ENCODE measurements at places on chromosomes 3 and 15.
A peak's percentile ranks its signal among the peaks of the same experiment; 100 is the strongest.

DNA sequence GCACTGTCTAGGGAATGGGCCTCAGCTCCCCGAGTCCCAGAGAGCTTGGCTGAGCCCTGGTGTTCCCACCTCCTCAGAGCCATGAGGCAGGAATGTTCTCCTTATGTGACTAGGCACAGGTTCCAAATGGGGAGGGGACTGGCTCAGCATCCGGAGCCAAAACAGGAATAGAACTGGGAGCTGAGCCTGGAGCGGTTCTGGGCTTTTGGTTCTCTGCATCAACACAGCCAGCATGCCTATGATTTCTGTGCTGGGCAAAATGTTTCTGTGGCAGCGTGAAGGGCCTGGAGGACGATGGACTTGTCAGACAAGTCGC, at the start of gene FAM131A:
TSS of gene FAM131A (plus strand) at position 202 of the 316 bp plus-strand sequence. CDS start at position 233, 31 bp downstream.
- DNase-seq: peak; percentile 69

GRCh38 chr15:67178569-67179210, 75.8 kb downstream of the AAGAB start:
- DNase-seq: no peak

DNA sequence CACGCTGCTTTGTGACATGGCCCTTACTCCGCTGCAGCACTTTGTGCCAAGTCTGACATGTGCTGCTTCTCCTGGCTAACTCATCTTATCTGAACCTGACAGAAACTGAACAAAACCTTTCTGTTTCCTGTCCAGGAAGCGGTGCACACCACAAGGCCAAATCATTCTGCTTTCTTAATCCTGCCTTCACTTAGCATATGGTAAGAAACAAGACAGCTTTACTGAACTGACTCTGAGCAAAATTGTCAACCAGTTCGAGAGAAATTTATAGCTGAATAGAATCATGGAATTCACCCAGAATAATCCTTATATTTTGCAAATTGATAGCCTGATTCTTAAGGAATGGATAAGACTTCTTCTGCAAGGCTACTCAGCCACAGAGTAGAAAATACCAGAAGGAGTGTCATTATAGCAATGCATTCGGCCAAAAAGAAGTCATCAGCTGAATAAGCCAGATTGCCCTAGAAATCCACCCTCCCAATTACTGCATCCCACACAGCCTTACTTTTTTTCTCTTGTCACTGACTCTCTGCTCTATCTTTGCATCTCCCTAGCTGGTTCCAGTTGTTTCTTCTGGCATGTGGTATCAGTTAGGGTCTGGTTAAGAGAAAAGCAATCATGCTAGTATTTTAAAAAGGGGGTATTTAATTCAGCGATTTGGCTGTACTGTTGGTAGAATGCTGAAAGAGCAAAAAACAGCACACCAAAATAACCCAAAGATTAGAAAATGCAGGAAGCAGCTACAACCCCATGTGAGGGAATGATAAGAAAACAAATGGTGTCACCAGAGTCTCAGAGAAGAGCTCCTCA, 41.6 kb upstream of the STRIT1 start:
- no peak for DNase-seq

GRCh38 chr3:9255976-9256375, 6.5 kb upstream of the SRGAP3 start:
- no peak for DNase-seq

DNA sequence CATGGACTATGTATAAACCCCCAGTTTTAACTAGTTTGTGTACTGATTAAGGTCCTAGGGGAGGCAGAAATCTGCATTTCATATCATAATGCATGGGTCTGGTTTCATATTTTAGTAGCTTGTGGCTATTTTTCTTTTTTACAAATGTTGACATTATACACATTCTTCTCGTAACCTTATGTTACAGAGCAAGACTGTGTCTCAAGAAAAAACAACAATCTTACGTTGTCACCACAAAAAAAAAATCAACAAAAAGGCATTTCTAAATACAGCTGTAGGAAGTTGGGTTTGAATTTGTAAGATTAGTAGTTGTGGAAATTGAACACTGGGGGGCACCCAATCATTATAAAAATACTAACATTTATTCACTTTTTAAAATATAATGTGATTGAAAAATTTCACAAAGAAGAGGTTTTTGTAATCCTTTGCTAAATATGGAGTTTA, 17.9 kb downstream of the SERP1 start:
- no peak for DNase-seq

DNA sequence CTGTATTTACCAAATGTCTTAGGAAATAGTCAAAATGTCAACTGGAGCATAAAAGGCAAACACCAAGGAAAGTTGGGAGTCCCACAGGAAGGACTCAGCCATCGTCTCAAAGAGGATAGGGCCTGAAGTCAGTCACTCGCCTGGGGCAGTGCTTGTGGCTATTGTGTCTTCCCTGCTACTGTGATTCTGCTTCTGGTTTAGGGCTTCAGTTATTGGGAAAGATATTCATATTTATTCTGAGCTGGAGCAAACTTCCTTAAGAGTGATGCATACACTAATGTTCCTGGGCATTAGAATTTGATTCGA, 118.1 kb downstream of the EDEM1 start:
- no peak for DNase-seq

- no peak for DNase-seq
These were observed 76.6 kb downstream of the CNTN3 start for GRCh38 chr3:74537857-74538256.

DNA sequence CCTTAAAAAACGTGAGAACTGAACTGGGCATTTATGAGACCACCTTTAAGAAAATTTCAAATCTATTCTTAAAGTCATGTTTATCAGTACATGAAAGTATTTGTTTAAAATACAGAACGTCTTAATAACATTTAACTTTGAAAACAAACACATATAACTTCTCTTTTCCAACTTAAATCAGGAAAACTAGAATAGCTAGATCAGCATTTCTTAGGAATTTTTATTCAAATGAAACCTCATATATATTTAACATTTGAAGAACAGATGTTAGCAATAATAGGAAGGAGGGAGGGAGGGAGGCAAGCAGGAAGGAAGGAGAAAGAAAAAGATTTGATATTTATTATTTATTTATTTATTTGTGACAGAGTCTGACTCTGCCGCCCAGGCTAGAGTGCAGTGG, 120.2 kb downstream of the NR1I2 start:
- no peak for DNase-seq

- no peak for DNase-seq
These were observed 98.4 kb downstream of the VGLL4 start for GRCh38 chr3:11545186-11545851.

DNA sequence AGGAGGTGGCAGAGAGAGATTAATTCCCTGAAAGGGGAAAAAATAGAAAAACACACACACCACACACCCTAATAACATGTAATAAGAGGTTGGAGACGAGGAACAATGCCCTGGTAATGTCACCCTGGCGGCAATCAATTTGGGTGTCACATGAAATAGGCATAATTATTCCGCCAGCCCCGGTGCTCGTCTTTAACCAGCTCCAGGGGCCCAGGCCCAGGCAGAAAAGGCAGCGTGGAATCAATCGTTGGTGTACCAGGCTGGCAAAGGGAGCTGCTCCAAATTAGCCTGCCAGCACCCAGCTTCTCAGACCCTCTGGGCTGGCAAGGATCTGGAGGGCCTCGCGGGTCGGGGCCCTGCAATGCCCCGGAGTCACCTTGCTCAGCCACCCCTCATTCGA, 5.6 kb downstream of the LINGO1 start:
- DNase-seq: no peak

DNA sequence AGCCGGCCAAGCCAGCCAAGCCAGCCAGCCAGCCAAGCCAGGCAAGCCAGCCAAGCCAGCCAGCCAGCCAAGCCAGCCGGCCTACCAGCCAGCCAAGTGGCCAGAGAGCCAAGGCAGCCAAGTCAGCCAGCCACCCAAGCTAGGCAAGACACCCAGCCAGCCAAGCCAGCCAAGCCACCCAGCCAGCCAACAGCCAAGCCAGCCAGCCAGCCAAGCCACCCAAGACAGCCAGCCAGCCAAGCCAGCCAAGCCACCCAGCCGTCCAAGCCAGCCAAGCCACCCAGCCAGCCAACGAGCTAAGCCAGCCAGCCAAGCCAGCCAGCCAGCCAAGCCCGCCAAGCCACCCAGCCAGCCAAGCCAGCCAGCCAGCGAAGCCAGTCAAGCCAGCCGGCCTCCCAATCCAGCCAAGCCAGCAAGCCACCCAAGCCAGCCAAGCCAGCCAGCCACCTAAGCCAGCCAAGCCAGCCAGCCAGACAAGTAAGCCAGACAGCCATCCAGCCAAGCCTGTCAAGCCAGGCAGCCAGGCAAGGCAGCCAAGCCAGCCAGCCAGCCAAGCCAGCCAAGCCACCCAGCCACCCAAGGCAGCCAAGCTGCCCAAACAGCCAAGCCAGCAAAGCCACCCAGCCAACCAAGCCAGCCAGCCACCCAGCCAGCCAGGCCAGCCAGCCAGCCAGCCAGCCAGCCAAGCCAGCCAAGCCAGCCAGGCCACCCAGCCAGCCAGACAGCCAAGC, 200.5 kb downstream of the GOLGA6L6 start:
- DNase-seq: peak; percentile 82

DNA sequence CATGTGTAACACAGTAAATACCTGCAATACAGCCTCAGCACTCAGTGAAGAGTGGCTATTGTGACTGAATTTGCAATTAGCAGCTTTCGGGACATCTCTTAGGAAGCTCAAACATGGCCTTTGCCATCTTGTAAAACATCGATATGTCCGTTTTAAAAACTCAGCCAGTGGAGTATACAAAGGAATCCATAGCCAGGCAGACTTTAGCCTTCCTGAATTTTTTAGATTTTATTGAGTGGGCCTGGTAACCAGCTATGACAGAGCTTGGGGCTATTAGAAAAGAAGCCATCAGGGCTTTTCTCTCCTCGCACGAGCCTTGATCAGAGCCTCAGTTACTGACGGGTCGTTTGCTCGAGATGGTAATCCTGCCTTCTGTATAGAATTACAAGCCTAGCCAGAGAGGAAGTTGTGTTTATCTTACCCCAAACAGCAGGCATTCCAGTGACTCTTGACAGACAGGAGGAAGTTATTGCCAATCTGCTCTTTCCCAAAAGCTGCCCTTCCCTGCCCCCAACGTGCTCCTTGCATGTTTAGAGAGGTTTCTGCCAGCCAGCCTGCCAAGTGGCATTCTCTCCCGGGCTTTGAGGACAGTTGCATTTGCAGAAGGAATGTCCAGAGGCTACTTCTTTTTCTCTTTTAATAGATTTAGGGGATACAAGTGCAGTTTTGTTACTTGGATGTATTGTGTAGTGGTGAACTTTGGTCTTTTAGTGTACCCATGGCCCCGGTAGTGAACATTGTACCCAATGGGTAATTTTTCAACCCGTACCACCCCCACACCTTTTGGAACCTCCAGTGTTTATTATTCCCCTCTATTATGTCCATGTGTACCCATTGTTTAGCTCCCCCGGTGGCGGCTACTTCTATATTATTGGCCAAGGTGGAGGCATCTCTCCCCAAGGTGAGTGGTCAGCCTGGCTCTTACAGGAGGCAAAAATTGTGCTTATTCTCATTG, 40.6 kb downstream of the ITPR1 start:
- DNase-seq: no peak

GRCh38 chr15:89964232-89964954, 36.7 kb upstream of the ZNF710 start:
- DNase-seq: no peak

DNA sequence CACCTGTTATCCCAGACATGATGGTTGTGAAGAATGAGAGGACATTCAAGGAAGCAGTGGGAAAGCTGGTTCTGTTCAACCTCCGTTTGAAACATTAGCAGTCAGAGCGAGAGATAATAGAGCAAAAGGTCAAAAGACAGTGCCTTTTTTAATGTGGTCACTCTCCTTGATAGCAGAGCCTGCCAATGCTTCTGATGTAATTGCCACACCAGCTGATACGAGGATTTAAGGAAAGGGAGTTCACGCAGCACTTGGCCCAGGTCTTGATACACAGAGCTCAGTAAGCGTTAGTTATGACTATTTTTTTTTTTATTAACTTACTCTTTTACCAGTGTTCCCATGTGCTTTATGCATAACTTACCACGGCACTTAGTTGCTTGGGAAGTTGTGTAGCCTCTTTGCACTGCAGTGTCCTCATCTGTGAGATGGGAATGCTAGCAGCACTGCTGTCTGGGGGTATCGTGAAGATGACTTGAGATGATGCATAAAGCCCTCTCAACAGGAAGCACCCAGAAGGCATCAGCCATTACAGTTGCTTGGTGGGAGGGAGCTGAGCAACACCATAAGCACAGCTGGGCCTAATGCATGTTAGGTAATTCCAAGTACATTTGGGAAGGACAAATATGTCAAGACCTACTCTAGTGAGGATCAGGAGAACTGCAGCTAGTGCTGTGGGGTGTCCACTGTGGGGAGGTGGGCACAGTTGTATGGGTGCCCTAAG, 123.3 kb upstream of the RASGRP1 start:
- DNase-seq: no peak

DNA sequence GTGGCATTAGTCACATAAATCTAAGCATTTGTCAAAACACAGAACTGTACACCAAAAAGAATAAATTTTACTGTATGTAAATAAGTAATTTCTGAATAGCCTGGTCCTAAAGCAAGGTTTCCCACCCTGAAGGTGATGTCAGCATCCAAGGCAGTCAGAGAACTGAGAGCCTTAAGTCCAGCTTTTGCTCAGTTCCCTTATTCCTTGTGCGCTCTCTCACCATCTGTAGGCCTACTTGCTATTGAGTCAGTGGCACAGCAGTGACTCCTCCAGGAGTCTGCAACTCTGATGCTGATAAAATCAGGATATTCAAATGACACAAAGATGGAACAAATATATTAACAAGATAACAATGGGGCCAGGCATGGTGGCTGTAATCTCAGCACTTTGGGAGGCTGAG, 22.3 kb downstream of the VPS39 start:
- DNase-seq: no peak

- DNase-seq: no peak
These were observed 76.3 kb upstream of the NR2F2 start for GRCh38 chr15:96254173-96254572.

DNA sequence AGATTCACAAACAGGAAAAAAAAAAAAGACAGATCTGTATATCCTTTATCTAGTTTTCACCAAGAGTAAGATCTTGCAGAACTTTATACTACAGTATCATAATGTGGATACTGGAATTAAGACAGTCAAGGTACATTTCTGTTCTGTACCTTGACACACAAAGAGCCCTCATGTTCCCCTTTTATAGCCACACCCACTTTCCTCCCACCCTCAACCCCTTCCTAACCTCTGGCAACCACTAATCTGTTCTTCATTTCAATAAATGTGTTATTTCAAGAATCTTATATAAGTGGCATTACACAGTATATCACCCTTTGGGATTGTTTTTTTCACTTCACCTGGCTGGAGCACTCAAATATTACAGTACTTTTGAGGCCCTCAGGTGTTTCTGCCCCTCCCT, 3.6 kb upstream of the RAB6B start:
- no peak for DNase-seq

GRCh38 chr3:65314916-65315315, 627.1 kb upstream of the ADAMTS9 start:
- DNase-seq: no peak

DNA sequence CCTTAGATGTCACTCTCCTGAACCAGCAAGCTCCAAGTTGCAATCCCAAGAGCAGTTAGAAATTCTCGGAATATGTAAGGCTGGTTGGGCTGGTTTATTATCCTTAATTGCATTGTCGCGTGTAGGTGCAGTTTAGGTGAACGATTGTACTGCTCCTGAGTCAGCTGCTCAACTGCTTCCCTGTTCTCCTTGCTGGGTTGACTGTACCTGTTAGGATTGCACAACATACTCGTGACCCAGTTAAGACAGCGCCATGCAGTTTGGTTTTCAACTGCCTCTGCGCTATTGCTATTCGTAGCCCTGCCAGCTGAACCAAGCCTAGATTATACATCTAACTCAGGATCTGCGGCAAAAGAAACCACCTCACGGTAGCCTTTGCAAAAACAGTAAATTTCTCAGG, 41.0 kb downstream of the BCL2L10 start:
- no peak for DNase-seq
